ENCODE measurements at places on chromosomes 3 and 15. TPM values are rescaled to one million over a fixed set of nuclear protein-coding genes. Genes with fewer than 3 reads are reported as not detected.

GRCh38 chr15:90407871-90408317 is 19.9 kb downstream of the IQGAP1 start:
- DNase-seq: no peak
- H3K36me3 ChIP-seq: no peaks in the 10 kb centered on the region
- no peak overlapping the region for H3K4me3 ChIP-seq
- H3K27ac ChIP-seq: no peak overlapping the region
- no peaks in the 10 kb centered on the region for H3K27me3 ChIP-seq

GRCh38 chr3:99323940-99324339 is 314.5 kb upstream of the COL8A1 start:
- H3K27ac ChIP-seq: no peak overlapping the region
- no peaks in the 10 kb centered on the region for H3K36me3 ChIP-seq
- DNase-seq: no peak
- H3K27me3 ChIP-seq: no peaks in the 10 kb centered on the region
- peaks cover 3% of the 10 kb centered on the region for H3K4me1 ChIP-seq
- no peak overlapping the region for H3K4me3 ChIP-seq

The NOX5 gene
- total RNA-seq: 0.09 TPM

The DZIP1L gene
- total RNA-seq: 12.8 TPM

GRCh38 chr15:99951511-99951910 is 218.3 kb upstream of the LYSMD4 start:
- H3K27me3 ChIP-seq: no peaks in the 10 kb centered on the region
- DNase-seq: peak; percentile 93
- H3K4me1 ChIP-seq: peaks cover 20% of the 10 kb centered on the region
- H3K4me3 ChIP-seq: no peak overlapping the region
- no peaks in the 10 kb centered on the region for H3K36me3 ChIP-seq
